Effector memory CD8-positive, alpha-beta T cell (primary cell): ENCODE measurements at places on chromosomes 1 and 21.
A peak's percentile ranks its signal among the peaks of the same experiment; 100 is the strongest.

- no peak for DNase-seq
Measured at GRCh38 chr1:48581270-48581669, 109.3 kb upstream of the SPATA6 start.

DNA sequence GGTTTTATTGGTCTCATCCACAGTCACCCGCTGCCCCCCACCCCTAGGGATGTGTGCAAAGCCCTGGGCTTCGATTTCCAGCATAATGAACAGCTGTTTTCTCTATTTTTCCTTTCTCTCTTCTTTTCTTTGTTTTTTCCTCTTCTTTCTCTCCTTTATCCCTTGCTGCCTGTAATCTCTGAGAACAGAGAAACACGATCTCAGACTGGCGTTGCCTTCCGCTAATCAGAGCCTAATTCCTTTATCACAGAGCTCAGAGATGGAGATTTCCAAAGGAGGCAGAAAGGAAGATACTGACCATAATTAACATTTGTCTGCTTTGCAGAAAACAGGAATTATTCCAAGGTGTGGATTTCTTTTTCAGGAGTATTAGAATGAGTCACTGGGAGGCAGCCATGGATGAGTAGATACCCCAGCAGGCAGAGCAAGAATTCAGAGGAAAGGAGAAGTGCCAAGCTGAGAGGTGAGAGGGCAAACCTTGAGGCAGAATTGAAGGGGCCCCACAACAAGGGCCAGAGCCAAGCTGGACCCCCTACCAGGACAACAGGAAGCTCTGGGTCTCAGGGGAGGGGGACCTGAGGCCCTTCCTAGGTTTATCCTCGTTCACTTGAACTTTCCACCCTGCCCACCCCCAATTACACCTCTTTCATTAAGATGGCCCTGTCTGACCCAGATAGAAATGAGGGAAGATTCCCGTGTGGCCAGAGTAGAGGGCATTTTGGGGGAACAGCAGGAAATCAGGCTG lies 33.3 kb downstream of the MATN1 start:
- DNase-seq, result no peak

- DNase-seq, result peak; percentile 36
Measured at GRCh38 chr1:59146651-59147358, 150.1 kb upstream of the FGGY start.

- DNase-seq, result no peak
Measured at GRCh38 chr21:25983745-25984144, 186.8 kb downstream of the APP start.

- DNase-seq, result no peak
Measured at GRCh38 chr1:235473806-235474205, 30.4 kb downstream of the B3GALNT2 start.

- DNase-seq, result no peak
Measured at GRCh38 chr1:228011721-228012311, 5.0 kb downstream of the WNT3A start.

GRCh38 chr1:28118640-28119307 lies 30.4 kb upstream of the EYA3 start:
- no peak for DNase-seq

DNA sequence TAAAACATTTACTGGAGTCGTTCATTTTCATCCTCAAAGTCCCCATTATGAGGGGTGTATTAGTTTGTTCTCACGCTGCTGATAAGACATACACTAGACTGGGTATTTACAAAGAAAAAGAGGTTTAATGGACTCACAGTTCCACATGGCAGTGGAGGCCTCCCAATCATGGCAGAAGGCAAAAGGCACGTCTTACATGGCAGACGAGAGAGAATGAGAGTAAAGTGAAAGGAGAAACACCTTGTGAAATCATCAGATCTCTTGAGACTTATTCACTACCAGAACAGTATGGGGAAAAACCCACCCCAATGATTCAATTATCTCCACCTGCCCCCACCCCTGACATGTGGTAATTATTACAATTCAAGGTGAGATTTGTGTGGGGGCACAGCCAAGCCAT lies 830.4 kb upstream of the RGS18 start:
- DNase-seq, result no peak
